NCI-H82 (cell line): ENCODE measurements at places on chromosomes 1 and 21.

- no peak for DNase-seq
Observed at GRCh38 chr1:109156916-109157385, 43.0 kb downstream of the ELAPOR1 start.

- no peak for DNase-seq
Observed at GRCh38 chr21:35071347-35071746, 22.2 kb upstream of the RUNX1 start.

GRCh38 chr1:35886577-35887431, 3.8 kb downstream of the AGO1 start:
- DNase-seq, result peak; percentile 80

GRCh38 chr1:151511636-151512215, 539 bp downstream of the CGN start:
- peak; percentile 84 for DNase-seq

DNA sequence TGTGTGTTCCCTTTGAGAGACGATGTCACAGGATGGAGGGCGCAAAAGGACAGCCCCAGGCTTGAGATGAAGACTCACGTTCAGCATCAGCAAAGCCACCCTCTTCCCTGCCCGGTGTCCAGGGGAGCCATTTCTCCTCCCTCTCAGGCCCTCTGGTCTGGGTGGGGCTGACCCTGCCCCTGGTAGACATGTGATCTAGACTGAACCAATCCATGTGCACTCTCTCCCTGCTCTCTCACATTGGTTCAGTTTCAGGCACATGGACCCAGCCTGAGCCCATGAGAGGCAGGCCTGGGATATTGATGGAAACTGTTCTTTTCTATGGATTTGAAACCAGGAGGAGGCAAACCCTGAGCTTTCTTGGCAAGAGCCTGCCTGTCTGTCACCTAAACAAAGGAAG, 115.6 kb upstream of the IGSF21 start:
- no peak for DNase-seq

DNA sequence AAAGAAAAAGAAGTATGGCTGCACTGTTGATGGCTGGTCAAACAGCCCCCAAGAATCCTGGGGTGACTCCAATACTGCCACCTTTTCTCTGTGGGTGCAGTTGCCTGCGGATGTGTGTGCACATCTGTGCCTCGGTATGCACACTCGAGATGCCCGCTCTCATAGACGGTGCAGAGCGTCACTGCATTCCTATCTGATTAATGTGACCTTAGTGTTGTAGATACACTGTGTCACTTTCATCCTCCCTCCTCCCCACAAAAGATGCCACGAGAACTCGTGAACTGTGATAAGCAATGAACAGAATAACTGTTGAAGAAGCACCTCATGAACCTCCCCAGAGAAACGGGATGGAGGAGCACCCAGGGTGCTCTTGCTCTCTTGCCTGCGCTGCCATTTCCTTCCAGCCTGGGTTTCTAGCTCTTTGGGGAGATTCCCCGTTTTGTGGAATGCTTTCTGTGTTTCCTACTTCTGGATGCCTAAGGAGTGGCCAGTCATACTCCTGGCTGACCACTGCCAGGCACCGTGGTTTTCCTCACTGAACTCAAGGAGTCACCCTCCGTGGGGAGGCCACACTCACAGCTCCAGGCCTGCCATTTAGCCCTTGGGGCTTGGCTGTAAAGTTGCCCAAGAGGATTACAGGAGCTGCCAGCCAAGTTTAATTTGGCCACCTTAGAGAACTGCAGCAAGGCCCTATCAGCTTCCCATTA, 32.0 kb downstream of the NTPCR start:
- DNase-seq, result peak; percentile 10

DNA sequence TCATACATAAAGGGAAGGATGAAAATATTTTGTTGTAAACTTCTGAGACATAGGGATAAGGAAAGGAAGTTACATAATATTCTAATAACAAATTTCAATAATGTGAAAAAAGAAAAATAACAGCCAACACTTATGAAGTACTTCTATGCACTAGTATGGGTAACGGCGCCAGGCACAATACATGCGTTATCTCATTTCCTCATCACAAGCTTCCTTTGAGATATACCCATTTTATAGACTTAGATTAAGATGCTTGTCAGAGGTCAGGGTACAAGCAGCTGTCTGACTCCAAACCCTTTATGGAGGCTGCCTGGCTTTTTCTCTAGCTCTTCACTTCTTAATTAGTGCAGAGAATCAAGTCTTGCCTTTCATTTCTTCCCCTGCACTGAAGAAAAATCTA, 41.3 kb downstream of the TCP10L start:
- DNase-seq, result no peak

- DNase-seq, result peak; percentile 34
Observed at GRCh38 chr1:27594564-27595510, 9.1 kb downstream of the AHDC1 start.

DNA sequence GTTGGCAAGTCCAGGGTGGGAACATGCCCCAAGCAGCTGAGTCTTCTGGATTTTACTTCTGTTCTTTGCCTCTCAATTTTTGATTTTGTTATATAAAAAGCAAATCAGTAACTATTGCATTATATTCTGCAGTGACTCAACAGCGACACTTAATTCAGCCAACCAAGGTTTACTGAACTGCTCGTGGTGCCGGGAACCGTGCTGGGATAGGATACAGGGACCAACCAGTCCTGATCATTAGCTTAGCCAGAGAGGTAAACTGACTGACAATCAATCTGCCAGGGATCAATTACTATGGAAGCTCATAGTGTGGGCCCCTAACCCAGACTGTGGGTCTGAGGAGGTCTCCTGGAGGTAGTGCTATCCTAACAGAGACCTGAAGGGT, 68.4 kb upstream of the ZNF281 start:
- no peak for DNase-seq
